ENCODE measurements at places on chromosomes 4 and X. TPM values are rescaled to one million over a fixed set of nuclear protein-coding genes. Genes with fewer than 3 reads are reported as not detected.

RHOH gene
- 6.6 TPM for total RNA-seq

NXF2B gene
- total RNA-seq, result not detected

PDLIM3 gene
- 246 TPM for total RNA-seq

MAGEA2 gene
- total RNA-seq, result not detected

DNA sequence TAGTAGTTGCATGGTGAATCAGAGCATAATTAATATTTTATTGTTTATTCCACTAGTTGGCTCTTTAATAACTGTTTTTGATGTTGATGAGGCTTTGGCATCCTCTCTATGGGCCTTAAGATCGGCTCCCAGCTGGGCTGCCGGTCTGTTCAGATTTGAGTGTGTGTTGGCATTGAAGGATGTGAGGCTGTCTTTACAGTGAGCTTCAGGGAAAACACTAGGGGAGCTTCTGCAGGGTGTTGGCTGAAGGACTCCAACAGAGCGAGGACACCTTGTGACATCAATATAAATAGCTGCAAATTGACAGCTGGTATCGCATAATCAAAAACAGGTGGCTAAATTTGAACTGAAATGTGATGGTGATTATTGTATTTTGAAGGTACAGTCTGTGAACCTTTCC, 322.0 kb downstream of the FSTL5 start:
- no peak for DNase-seq

- no peak for DNase-seq
These were observed 354.7 kb upstream of the PITX2 start for GRCh38 chr4:110977554-110977953.

DNA sequence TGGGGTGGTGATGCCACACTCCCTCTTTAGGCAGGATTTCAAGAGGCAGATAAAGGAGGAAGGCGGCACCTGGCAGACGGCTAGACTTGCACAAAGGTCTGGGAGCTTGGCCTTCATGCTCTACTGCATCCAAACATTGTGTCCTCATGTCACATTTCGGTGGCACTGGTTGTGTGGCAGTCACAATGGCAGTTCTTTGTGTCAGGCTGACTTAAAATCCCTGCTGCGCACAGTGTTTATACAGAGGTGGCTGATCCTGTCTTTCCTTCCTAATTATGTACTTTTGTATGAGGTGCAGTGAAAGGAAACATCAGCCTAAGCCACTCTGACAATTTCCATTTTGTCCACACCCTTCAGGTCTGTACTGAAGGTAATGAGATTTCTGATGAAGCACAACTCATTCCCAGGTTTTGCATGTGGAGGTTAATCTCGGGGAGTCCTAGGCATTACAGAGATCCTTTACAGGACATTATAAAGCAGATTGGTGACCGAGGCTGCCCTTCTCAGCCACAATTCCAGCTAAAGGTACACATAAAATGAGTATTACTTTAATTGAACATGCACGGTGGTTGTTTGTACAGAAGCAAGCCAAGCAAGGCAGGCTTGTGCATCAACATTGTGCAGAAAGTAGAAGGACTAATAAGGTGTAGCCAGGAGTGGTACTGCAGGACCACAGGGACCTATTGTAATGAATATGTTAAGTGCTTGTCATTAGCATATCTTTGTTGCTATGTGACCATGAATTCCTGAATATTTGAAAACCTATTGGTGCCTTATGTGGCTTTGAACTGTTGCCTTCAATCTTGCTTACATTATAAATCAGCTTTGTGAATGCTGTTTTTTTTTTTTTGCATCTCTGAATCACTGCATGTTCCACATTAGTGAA, 147.6 kb downstream of the STK32B start:
- DNase-seq, result no peak

DNA sequence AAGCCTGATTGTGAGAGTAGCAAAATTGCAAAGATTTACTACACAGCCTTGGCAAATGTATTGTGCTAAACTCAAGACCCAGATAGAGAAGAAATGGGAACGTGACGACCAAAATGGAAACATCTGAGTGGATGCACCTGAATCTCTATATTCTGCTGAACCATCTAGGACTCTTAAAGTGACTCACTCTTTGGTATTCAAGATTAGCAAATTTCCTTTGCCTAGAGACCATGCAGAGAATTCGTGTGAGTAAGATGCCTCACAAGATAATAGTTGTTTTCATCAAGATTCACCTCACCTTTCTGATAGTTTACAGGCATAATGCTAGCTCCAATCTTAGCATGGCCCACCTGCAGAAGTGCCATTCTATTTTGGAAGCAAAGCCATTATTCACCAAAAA, 14.4 kb upstream of the ATOH1 start:
- DNase-seq, result no peak

DNA sequence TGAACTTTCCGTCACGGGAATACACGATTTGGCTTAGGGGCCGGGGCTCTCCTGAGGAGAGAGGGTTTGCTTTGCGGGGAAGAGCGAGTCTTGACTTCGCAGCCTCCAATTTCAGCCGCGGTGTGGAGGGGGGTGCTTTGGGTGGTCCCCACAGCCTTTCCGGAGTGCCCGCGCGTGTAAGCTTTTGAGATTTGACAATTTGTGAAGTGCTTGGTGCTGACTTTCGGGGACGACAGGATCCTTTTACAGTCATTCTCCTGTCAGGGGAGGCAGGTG, 355 bp downstream of the SCML1 start:
- no peak for DNase-seq

GRCh38 chr4:109294006-109294405, 8.5 kb downstream of the COL25A1 start:
- DNase-seq, result peak; percentile 24

DNA sequence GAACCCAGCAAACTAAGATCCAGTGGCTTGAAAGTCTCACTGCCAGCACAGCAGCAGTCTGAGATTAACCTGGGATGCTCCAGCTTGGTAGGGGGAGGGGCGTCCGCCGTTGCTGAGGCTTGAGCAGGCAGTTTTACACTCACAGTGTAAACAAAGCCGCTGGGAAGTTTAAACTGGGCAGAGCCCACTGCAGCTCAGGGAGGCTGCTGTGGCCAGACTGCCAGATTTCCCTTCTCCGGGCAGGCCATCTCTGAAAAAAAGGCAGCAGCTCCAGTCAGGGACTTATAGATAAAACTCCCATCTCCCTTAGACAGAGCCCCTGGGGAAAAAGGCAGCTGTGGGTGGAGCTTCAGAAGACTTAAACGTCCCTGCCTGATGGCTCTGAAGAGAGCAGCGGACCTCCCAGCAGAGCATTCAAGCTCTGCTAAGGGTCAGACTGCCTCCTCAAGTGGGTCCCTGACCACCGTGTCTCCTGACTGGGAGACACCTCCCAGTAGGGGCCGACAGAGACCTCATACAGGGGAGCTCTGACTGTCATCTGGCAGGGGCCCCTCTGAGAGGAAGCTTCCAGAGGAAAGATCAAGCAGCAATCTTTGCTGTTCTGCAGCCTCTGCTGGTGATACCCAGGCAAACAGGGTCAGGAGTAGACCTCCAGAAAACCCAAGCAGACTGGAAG, 45.1 kb upstream of the CDX4 start:
- DNase-seq, result no peak

DNA sequence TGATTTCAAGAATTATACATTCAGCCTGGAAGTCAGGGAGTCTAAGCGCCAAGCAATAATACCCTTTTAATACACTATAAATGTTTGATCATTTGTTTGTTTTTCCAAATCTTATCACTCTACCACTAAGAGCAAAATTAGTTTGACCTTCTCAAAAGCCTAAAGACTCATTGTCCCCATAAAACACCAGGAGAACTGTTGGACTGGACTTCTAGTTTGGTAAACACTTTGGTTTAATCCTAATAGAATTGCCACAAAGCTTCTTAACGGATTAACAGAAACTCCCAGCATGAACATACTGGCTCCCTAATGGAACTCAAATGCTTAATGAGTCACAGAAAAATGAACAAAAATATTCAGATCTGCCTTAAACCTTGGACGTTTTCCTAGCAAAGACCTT, 34.9 kb downstream of the SYTL5 start:
- DNase-seq, result no peak

All from heart left ventricle (tissue), 16 donors.